Activated T-cell treated with anti-CD3 and anti-CD28 coated beads for 24 hours (primary cell): ENCODE measurements at places on chromosomes 6 and 20.

GRCh38 chr6:158003910-158004700, 22.4 kb downstream of the SYNJ2 start:
- no peak for DNase-seq

DNA sequence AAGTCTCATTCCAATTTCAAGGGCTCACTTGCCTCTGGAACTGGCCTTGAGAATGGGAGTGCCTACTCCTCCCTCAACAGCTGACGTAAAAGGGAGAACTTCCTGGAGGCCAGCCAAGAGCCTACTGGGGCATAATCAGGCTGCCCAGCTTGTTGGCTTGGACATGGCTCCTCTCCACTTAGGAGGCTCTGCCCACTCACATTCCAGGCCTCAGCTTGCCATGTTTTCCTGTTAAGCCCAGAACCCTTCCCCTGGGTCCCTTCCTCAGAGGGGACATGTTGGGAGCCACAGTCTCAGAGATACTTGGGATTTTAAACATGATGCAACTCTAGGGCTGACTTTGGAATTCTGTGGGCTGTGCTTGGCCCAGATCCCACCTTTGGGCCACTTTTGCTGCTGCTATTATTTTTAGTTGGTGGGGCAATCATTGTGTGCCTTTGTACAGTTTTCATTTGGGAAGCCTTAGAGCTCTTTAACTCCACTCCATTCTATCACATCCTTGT, 31.5 kb upstream of the ADTRP start:
- DNase-seq = no peak

- DNase-seq = no peak
These were observed 28.4 kb upstream of the CD93 start for GRCh38 chr20:23114448-23115082.

GRCh38 chr6:15512126-15512525, 150.7 kb downstream of the DTNBP1 start:
- DNase-seq = no peak
